ENCODE measurements at places on chromosomes 11 and 22.

DNA sequence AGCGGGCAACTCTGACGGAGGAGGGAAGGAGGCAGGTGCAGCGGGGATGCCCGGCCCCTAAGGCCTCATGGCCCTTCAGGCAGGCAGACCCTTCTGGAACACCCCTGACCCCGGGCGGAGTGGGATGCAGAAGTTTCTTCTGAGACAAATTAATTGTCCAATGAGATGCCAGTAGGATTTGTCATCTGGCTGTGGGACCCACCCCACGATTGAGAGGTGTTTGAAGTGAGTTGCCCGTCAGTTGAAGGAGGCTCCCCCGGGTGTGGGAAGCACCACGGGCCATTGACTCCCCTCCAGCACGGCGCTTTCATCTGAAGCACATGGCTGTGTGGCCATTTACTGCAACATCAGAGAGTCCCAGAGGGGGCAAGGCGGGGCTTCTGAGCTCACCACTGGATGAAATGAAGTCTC, 527.8 kb downstream of the BRD1 start:
- DNase-seq: peak; percentile 7

- DNase-seq: no peak
These were observed 1.4 kb downstream of the ARHGAP20 start for GRCh38 chr11:110710628-110711381.

GRCh38 chr11:77035580-77035979, 1.4 kb downstream of the B3GNT6 start:
- no peak for DNase-seq

GRCh38 chr22:50523806-50524675, 1.4 kb downstream of the SCO2 start:
- no peak for DNase-seq

DNA sequence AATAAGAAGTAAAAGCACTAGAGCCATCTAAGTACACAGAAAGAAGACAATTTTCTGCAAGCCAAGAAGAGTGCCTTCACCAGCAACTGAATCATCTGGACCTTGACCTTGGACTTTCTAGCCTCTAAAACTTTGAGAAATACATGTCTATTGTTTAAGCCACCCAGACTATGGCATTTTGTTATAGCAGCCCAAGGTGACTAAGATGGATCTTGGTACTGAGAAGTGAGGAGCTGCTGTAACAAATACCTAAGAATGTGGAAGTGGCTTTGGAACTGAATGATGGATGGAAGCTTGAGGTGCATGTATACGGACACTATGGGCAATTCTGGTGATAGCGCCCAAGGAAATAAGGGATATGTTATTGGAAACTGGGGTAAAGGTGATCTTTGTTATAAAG, 14.9 kb downstream of the CFAP300 start:
- DNase-seq: no peak

- no peak for DNase-seq
These were observed 28.6 kb upstream of the RASL10A start for GRCh38 chr22:29344137-29344536.

DNA sequence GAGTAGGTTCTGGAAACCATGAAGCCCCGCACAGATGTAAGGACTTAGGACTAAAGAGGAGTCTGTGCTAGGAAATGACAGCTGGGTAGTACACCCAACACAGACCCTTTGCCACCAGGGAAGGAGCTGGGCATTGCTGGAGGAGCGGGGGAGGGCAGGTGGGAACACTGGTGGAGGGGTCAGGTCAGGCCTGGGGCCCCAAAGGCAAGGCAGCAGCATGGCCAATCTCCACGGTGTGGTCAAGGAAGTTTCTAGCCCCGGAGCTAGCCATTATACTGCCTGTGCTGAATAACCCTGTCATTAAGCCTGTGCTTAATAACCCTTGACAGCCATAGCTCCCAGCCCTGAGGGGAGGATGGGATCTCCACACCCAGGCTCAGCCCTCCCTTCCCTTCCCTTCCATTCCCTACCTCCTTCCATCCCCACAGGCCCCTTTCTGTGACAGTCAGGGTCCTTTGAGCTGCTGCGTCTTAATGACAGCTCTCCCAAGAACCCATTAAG, 2.1 kb downstream of the TMPRSS4 start:
- DNase-seq: no peak

DNA sequence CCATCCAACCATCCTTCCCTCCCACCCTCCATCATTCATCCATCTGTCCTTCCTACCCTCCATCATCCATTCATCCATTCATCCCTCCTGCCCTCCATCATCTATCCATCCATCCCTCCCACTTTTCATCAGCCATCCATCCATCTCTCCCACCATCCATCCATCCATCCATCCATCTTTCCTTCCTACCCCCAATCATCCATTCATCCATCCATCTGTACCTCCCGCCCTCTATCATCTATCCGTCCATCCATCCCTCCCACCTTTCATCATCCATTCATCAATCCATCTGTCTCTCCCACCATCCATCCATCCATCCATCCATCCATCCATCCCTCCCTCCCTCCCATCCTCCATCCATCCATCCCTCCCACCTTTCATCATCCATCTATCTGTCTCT, 968.8 kb downstream of the BRD1 start:
- DNase-seq: no peak

GRCh38 chr11:87355596-87355995, 317.9 kb downstream of the TMEM135 start:
- no peak for DNase-seq

- DNase-seq: no peak
These were observed 124.0 kb downstream of the FEZ1 start for GRCh38 chr11:125372088-125372487.

GRCh38 chr22:35539910-35540594, 579 bp upstream of the RASD2 start:
- DNase-seq: peak; percentile 28

GRCh38 chr11:35891096-35891495, 52.8 kb upstream of the LDLRAD3 start:
- DNase-seq: no peak

- DNase-seq: no peak
These were observed 15.9 kb upstream of the LRRC32 start for GRCh38 chr11:76686261-76687079.

- DNase-seq: no peak
These were observed 18.2 kb upstream of the GRAMD4 start for GRCh38 chr22:46602025-46602424.

DNA sequence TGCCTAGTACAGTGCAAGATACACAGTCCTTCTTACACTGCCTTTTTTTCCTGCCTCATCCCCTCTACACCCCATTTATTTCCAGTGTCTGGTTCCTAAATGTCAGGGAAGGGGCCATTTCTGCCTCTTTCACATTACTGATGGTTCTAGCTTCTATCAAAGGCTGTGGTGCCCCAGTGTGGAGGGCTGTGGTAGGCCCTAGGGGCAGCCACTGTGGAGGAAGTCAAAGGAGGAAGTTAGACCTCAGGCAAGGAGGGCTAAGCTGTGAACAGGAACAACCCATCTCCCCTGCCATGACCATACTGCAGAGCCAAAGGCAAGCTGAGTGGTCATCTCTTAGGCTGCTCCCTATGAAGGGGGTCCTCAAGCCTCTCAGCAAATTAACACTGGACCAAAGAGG, 81.9 kb upstream of the CRTAM start:
- peak; percentile 49 for DNase-seq

DNA sequence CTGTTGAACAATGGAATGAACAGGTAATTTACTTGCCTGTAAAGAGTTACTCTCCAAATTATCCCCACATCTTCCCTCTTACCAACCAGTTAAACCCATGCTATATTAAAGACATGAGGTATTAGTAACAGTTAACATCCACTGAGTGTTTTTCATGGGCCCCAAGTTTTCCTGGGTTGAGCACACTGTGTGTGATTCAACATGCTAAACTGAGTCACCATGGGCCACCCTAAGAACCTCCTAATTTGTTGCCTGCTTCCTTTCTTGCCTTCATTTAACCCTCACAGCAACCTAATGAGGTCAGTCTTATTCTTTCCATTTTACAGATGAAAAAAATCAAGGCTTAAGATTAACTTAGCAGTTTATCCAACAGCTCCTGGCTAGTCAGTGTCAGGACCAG, 51.0 kb downstream of the GALNT18 start:
- DNase-seq: no peak

- DNase-seq: no peak
These were observed 1.8 kb downstream of the YWHAH start for GRCh38 chr22:31945971-31946680.

DNA sequence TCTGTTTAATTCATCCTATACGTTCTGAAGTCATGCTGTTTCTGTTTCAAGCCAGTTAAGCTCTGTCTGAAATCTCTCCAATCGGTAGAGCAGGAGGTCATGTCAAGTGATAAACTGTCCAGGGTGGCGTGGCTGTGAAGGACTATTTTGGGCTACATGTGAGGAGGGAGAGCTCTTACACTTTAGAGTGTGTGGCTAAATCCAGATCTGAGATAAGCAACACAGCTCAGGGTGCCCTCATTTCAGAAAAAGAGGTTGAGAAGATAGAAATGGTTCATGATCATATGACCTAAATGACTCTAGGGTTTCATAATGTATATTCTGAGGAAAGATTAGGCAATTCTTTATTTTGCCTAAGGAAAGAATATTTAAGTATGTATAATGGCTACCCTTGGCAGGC, 8.4 kb downstream of the BLID start:
- DNase-seq: no peak

DNA sequence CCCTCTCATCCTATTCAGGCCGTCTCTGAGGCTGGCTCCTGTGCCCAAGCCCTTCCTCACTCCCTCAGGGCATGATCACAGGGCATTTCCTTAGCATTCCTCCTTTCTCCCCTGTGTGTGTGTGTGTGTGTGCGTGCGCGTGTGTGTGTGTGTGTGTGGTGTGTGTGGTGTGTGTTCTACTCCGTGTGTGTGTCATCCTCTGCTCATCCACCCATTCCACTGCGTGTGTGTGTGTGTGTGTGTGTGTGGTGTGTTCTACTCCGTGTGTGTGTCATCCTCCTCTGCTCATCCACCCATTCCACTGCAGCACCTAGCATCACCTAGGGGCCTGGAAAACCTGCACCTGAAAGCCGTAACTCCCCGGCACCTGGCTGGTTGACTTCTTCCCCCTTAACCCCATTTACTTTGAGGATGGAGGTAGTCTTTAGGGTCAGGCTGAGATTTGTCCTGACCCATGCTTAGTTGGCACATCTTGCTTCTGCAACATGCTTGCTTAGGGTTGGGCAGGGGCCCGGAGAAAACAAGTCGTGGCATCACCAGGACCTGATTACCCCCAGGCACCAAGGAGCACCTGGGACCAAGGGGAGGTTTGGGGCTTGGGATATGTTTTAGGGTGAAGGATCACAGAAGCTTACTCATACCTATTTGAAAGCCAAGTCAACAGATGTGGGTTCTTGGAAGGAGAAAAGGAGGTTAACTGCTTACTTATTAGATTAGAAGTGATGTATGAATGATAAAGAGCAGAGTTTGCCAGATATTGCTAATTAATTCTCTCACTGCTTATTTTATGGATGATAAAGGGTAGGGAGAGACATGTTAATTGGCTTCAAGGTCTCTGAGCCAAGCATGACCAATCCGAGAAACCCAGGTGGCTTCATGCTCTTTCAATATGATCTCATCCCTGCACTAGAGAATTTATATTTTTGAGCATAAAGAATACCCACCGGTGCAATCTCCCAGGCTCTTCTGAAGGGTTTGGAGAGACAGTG, 18.9 kb downstream of the TIMP3 start:
- DNase-seq: no peak

DNA sequence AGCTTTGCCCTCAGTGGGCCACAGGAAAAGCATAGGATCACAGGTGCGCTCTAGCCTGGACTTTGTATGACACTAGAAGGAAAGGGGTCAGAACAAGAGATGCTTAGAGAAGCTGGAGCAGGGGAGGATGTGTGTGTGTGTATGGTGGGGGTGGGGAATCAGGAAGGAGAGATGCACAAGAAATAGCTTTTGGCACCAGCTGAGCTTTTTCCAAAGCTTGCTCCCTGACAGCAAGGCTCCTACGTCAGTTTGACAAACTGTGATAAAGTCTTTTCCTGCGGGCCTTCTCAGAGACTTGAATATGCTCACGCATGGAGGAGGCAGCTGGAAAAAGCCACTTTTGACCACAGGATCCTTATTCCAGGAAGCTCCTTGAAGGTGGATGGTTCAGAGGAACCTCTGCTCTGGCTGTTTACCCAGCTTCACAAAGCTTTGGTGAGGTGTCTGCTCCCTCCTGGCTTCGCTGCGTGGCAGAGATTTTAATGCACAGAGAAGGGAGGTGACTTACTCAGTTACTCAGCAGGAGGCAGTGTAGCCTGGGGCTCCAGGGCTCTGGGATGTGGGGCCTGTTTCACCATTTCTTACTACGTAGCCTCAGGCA, 3.9 kb downstream of the CDC42EP1 start:
- no peak for DNase-seq

DNA sequence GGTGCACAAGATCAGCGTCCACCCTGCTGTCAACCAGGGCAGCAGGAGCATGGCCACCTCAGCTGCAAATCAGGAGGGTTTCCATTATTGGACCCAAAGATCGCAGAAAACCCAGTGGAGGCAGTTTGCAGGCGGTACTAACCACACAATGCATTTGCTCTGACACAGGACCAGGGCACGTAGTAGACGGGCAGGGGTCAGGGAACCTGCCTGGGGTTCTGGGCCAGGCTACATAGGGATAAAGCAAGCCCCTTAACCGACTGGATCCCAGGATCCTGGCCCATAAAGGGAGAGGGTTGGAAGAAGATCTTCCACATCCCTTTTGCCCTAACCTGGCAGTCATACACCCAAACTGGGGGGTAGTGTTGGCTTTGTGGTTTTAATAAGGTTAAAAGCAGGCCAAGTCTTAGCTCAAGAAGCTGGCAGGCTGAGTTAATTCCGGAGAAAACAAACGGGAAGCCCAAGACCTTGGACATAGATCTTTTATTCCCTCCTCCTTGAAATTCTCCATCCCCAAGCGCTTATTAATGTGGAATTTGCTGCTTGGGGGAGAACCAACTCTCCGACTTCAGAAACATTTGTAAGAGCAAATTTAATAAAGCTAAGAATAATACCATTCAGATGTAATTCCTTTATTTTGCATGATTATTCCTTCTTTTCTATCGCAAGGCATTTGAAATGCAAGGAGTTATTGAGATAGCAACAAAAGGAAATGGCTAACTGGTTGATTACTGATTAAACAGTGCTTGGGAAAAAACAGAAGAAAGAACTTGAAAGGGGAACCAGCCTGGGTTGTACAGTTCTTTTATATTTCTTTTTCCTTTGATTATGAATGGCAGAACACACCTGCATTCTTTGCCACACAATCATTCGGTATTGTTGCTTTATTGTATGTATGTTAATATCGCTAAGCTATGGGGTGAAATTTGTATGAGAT, 6.3 kb upstream of the ARHGAP8 start:
- no peak for DNase-seq
